Stimulated activated CD4-positive, alpha-beta T cell treated with anti-CD3 and anti-CD28 coated beads, Interleukin-15, amount 100 ng/mL, for 1 hour (primary cell): ENCODE measurements at places on chromosomes 5 and 9.
A peak's percentile ranks its signal among the peaks of the same experiment; 100 is the strongest.

DNA sequence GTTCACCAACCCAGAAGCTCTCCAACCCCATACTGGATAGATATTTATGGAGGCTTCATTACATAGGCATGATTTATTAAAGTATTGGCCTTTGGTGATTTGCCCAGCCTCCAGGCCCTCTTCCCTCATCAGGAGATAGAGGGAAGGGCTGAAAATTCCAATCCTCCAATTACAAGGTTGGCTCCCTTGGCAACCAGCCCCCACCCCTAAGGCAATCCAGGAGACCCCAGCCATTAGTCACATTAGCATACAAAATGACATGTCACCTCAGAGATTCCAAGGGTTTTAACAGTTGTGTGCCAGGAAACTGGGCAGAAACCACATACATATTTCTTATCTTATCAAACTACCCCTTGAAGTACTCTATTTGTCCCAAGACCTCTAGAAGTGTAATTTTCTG is 210.0 kb downstream of the HINT1 start:
- no peak for DNase-seq

- DNase-seq = no peak
Measured at GRCh38 chr5:102801371-102801770, 46.3 kb downstream of the PAM start.

GRCh38 chr9:38405785-38406184 is 13.3 kb downstream of the ALDH1B1 start:
- DNase-seq = no peak

GRCh38 chr9:95831810-95832209 is 43.7 kb upstream of the ERCC6L2 start:
- no peak for DNase-seq

- DNase-seq = no peak
Measured at GRCh38 chr5:83277953-83278352, 193.6 kb upstream of the VCAN start.

DNA sequence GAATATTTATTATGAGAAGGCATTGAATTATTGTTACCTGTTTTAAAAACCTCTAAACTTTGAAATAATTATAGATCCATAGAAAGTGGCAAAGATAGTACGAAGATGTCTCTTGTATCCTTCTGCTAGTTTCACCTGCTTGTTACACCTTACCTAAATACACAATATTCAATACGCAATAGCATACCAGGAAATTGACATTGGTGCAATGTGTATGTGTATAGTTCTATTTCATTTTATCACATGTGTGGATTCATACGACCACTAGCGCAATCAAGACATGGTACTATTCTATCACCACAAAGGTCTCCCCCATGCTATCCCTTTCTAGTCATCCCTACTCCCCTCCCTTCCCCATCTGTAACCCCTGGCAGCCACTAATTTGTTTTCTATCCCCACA is 8.5 kb upstream of the OR2S2 start:
- no peak for DNase-seq

DNA sequence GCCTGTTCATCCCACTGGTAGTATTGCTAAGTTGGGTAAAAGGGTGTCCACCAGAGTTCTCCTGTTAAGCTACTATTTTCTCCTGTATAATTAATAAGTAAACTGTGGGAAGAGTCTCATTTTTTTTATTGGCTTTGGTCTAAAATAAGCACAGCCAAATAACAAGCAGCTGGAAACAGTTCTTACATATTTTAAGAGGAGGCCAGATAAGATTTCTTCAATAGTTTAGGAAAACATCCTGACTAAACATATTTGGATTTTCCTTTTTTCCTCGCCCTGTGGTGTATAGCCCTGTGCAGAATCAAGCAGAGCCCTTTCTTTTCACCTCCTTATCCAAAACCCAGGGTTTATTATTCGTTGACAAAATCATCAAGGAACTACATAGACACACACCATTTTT is 122.2 kb upstream of the ZNF608 start:
- DNase-seq = no peak

GRCh38 chr5:56088967-56089829 is 94.4 kb upstream of the IL6ST start:
- DNase-seq = no peak

GRCh38 chr5:14269395-14269794 is 126.3 kb downstream of the TRIO start:
- DNase-seq = no peak

GRCh38 chr9:117341151-117341550 is 73.7 kb downstream of the ASTN2 start:
- DNase-seq = no peak

DNA sequence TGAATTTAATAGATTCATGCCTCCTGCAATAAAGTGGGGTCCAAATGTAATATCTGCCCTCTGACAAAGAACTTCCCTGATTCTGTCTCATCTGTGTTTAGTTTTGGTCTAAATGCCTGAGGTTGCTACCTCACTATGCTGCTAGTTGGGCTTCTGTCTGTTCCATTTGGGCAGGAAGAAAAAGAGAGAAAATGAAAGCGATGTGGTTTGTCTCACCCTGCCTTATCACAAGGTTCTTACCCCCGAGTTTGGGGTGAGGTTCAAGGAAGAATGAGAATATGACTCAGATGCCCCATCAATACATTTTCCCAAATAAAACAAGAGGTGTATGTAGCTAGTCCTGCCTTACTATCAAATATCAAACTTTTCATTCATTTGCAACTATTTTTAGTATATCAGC is 132.1 kb upstream of the MTAP start:
- DNase-seq = no peak

- DNase-seq = no peak
Measured at GRCh38 chr5:116009806-116010205, 22.5 kb upstream of the ARL14EPL start.

DNA sequence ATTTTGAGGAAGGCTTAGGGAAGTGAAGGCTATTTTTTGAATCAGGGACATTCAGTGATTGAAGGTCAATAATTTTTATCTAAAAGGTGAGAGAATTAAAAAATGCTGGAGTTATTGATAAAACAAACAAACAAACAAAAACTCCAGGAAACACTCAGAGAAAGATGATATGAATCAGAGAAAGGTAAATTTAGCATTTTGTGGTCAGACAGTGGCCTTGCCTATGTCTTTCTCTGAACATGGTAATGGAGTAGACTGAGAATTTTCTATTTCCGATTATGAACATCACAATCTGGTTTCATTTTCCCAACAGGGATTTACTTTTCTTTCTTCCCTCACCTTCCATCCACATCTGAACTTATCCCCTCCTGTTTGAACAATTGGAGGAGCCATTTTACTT is 353.6 kb upstream of the RIOK2 start:
- DNase-seq = no peak

DNA sequence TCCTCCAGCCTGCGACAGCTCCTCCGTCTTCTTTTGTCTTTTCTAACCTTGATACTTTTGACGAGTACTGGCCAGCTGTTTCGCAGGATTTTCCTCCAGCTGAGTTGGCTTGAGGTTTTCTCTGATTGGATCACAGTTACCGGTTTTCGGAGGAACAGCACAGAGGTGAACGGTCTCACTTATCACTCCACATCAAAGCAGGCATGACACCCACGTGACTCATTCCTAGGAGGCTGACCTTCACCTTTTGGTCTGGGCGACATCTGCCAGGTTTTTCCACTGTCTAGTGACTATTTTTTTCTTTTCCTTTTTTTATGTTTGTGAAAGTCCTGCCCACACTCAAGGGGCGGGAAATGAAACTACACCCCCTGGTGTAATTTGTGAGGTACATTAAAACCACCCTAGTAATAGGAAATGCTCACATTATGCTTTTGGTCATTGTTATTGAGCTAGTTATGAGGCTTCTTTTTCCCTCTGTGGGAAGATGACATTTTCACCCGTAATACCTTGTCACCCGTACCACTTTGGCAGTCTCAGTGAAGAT is 319.2 kb downstream of the GADD45G start:
- DNase-seq = no peak

GRCh38 chr5:139131465-139131864 is 66.7 kb downstream of the SIL1 start:
- no peak for DNase-seq

DNA sequence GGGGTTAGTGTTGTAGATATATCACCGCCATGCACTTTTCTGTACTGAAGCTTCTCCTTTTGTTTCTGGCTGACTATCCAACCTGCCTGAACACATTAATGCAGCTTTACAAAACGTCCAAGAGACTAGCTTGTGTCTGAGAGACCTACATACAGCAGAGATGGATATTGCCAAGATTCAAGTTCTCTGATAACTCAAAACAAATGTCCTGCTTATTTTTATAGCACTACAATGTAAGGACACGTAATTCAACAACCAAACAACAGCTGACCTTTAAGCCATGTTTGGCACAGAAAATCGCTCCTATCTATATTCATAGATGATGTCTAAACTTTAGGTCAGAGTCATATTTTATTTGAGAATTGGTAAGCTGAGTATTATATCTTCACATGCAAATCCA is 76.2 kb upstream of the NTRK2 start:
- no peak for DNase-seq

- DNase-seq = no peak
Measured at GRCh38 chr9:116656501-116656971, 30.6 kb upstream of the TRIM32 start.

DNA sequence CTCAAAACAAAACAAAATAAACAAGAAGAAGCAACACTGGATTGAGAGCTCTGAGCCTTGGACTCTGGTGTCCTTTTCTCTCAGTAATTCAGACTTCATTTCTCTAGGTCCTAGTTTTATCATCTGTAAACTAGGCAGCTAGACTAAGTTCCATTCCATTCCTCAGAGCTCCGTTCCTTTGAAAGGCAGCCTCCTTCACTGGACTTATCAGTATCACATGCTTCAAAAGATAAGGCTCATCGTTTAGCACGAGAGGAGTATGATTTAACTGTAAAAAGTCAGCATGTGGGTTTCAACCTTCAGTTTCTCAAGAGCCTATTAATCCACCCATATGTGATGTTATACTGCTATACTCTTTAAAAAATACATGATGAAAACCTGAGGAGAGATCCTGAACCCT is 1.6 kb downstream of the ATP10B start:
- no peak for DNase-seq

DNA sequence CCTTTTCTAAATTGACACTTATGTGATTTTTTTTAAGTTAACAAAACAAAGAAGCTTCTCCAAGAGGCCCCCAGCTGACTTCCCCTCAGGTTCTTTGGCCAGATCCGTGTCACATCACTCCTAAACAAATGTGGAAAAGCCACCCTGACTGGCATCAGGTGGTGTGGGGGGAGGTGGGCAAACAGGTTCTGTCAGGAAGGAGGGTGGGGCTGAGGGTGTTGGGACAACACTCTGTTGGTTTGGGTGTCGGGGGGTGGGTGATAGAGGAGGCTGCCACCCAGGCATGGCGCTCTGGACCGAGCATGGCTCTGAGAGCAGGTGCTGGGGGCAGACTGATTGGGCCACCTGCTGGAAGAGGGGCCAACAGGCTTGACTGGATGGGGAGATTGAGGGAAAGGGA is 210.9 kb downstream of the HSPA4 start:
- DNase-seq = no peak

- no peak for DNase-seq
Measured at GRCh38 chr5:121984250-121984649, 22.5 kb downstream of the SRFBP1 start.

DNA sequence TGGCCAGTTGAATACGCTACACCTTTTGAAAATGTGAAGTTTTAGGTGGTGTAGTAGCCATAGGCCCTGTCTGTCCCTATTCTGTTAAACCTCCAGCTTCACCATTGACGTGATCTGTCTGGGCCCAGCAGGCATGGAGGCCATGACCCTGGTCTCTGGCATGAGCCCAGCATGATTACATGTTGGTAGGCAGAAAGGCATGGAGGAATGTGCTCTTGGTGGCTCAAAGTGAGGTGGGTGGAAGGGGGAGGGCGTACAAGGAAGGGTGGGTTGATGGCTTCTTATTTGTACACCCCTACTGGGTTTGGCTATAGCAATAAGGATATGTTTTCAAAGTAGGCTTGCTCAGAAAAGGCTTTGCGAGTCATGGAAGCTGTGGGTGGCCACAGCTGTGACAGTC is 23.7 kb downstream of the RALGPS1 start:
- DNase-seq = no peak

GRCh38 chr5:42108468-42108867 is 183.4 kb downstream of the FBXO4 start:
- DNase-seq = no peak

GRCh38 chr5:100899675-100900074 is 3.4 kb downstream of the ST8SIA4 start:
- DNase-seq = no peak

- DNase-seq = no peak
Measured at GRCh38 chr5:71865665-71866320, 146.7 kb downstream of the CARTPT start.

DNA sequence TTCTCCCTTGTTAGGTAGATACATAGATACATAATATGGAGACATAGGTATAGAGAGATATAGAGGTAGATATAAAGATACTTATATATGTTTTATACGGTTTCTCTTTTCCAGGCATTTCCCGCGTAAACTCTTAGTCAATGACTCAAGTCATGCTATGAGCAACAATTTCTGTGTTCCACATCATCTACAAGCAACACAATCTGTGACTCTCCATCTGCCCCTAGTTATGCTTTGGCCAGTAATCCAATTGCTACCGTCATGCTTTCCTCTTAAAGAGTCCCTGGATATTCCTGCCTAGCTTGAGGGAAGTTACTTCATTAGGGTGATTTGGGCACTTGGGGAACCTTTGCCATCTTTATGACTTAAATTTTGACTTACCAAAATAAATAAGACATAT is 129.0 kb upstream of the ADAMTS16 start:
- no peak for DNase-seq

GRCh38 chr9:6460189-6460768 is 47.3 kb downstream of the UHRF2 start:
- no peak for DNase-seq

DNA sequence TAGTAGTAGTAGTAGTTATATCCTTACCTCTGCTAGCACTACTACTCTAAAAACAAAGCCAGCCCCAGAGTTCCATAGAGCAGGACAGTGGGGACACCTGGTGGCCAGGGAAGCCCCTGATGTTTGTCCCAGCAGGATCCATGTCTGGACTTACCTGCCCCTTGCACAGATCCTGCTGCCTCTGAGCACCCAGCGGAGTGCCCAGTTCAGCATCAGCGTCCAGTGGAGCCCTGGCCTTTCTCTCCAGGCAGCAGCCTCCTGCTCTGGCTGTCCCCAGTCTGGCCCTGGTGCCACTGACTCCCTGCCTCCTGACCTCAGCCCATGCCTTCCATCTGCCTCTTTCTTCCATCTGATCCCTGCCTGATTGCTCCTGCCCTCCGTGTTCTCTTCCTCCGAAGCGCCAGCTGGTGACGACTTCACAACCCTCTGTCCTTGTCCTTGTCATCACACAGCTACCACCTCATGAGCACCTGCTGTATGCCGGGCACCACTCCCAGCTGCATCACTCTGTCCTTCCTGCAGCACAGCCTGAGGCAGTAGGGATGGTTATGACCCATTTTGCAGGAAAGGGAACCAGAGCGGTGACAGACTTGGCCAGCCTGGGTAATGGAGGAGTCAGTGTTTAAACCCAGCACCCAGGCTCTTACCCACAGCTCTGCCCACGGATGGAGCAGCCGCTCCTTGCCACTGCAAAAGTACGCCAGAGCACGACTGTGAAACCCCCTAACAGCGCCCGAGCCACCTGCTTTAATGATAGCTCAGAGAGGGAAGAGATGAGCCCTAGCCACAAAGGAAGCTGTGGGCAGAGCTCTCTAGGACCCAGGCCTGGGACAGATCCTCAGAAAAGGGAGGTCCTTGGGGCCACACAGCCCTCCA is 11.5 kb downstream of the SARDH start:
- DNase-seq = peak; percentile 37
